ENCODE measurements at places on chromosomes 6 and 20.
A peak's percentile ranks its signal among the peaks of the same experiment; 100 is the strongest.

DNA sequence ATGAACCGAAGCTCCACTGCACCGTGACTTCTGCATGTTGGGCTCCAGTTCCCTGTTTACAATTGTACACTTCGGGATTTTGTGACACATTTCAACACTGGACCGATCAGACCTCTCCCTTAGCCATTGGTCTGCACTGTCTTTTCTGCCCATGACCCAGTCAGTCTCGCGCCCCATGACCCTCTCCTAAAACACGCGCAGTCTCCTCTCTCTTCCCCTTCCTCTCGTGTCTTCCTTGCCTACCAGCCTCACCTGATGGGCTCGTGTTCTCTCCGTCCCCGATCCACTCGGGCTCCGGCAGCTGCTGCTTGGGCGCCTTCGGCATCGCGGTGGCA is 535 bp upstream of the ABCF1 start:
- H3K36me3 ChIP-seq = no peaks in the 10 kb centered on the region
- H3K27ac ChIP-seq = peak overlapping the region; percentile 85
- H3K4me1 ChIP-seq = peaks cover 37% of the 10 kb centered on the region
- H3K4me3 ChIP-seq = peak overlapping the region; percentile 72
- no peaks in the 10 kb centered on the region for H3K27me3 ChIP-seq

DNA sequence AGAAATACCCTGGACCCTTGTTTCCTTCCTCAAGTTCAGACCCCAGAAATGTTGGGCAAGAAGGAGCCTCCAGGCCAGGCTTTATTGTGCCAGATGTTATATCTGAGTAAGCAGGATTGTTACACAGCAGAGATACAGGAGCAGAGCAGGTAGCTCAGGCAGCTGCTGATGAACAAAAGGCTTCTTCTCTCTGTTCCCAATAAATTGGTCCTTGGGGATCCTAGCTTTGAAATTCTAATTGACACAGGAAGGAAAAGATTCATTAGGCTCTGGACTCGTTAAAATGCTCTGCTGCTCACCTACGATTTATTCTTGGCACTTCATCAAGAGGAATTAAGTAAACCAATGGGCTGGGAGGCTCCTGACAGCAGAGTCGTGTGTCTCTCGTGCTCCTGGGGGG is 54.2 kb downstream of the RALY start:
- no peak overlapping the region for H3K27ac ChIP-seq
- no peaks in the 10 kb centered on the region for H3K36me3 ChIP-seq
- H3K27me3 ChIP-seq = no peaks in the 10 kb centered on the region
- H3K4me1 ChIP-seq = peaks cover 3% of the 10 kb centered on the region
- DNase-seq = no peak
- no peak overlapping the region for H3K4me3 ChIP-seq

GRCh38 chr6:21555197-21555596 is 38.4 kb upstream of the SOX4 start:
- no peaks in the 10 kb centered on the region for H3K4me1 ChIP-seq
- no peaks in the 10 kb centered on the region for H3K27me3 ChIP-seq
- H3K4me3 ChIP-seq = no peak overlapping the region
- DNase-seq = no peak

- no peaks in the 10 kb centered on the region for H3K36me3 ChIP-seq
- H3K4me1 ChIP-seq = no peaks in the 10 kb centered on the region
- no peaks in the 10 kb centered on the region for H3K27me3 ChIP-seq
- DNase-seq = no peak
- no peak overlapping the region for H3K27ac ChIP-seq
These were observed 465.9 kb downstream of the KIF16B start for GRCh38 chr20:16107172-16107870.

DNA sequence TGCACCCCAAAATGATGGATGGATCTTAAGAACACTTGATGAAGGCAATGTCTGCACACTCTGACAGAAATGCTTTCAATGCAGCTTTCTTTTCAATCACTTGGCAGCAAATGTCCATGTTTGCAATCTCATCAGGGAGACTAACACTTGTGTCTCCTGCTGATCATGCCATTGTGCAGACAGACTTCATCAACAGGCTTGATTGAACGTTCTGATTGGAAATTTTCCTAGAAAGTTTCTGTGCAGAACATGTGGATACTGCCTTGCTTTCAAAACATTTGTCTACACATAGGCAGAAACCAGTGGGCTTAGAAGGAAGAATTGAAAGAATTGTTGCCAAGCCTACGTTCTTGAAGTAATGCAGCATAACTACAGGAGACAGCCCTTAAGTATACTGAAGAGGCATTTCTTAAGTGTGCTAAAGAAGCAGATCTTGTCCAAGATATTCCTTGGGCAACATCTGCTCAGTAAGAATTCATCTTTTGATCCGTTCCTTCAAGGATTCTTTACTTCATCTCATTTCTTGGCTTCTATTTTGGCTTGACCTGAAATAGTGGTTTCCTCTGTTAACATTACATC is 120.4 kb upstream of the PLCB4 start:
- H3K4me1 ChIP-seq = no peaks in the 10 kb centered on the region
- no peaks in the 10 kb centered on the region for H3K36me3 ChIP-seq
- H3K27me3 ChIP-seq = no peaks in the 10 kb centered on the region
- H3K4me3 ChIP-seq = no peak overlapping the region
- DNase-seq = no peak

- H3K27ac ChIP-seq = no peak overlapping the region
- DNase-seq = no peak
- no peaks in the 10 kb centered on the region for H3K4me1 ChIP-seq
- no peaks in the 10 kb centered on the region for H3K27me3 ChIP-seq
- no peak overlapping the region for H3K4me3 ChIP-seq
These were observed 1269.6 kb upstream of the CITED2 start for GRCh38 chr6:140644017-140644416.

DNA sequence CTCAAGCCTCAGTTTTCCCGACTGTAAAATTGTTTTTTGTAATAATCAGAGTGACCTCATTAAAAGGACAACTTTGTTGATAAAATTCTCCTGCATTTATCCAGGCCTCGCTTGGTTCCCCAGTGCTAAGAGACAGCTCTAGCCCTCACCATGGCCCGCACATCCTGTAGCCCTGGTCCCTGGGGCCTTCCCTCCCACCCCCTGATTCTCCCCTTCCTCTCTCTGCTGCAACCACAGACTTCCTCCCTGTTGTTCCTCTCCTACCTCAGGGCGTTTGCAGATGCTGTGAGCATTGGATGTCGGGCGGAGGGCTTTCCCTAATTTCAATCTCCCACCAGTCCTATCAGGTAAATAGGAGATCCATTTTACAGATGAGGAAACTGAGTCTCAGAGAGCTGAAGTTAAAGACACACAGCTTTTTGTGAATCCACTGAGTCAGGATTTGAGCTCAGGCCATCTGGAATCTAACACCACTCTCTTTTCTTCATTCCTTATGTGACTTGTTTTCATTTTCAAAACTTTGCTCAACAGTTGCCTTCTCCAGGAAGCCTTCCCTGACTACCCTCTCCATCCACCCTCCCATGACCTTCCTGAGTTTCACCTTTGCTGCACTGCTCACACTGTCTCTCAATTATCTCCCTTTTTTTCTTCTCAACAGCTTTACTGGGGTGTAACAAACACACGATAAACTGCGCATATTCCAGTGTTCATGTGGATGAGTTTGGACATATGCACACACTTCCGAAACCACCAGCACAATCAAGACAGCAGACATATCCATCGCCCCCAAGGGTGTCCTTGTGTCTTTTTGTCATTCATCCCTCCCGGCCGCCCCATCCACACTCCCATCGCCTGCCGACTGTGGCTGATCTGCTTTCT is 107.1 kb downstream of the CEBPB start:
- H3K27me3 ChIP-seq = no peaks in the 10 kb centered on the region
- no peak overlapping the region for H3K4me3 ChIP-seq
- DNase-seq = no peak
- no peaks in the 10 kb centered on the region for H3K36me3 ChIP-seq
- H3K27ac ChIP-seq = no peak overlapping the region
- H3K4me1 ChIP-seq = peaks cover 19% of the 10 kb centered on the region

DNA sequence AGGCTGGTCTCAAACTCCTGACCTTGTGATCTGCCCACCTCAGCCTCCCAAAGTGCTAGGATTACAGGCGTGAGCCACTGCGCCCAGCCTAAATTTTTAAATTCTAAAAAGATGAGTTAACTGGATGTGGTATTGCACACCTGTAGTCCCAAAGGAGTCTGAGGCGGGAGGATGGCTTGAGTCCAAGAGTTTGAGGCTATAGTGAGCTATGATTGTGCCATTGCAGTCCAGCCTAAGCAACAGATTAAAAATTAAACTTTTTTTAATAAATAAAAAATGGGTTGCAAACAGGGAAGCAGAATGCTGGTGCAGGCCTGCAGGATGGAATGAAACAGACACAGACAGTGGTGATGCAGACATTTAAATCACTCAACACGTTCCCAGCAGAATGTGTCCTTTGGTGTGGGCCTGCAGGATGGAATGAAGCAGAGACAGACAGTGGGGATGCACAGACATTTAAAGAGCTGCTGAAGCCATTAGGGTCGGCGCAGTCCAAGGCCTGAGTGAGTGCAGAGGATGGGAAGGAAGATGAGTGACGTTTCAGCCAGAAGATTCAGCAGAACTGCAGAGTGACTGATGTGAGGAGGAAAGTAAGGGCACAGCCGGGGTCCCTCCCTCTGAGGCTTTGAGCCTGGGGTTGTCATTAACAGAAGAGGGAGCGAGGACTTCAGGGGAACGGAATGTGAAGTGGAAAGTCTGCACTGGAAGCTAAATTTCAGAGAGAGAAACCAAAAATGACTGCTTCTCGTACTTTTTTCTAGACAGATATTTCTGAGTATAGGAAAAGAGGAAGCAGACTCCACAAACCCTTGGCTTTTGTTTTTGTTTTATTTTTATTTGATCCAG is 117.5 kb downstream of the RIN2 start:
- H3K27me3 ChIP-seq = no peaks in the 10 kb centered on the region
- H3K4me1 ChIP-seq = no peaks in the 10 kb centered on the region
- peak overlapping the region; percentile 22 for H3K27ac ChIP-seq
- no peak for DNase-seq
- no peak overlapping the region for H3K4me3 ChIP-seq
- H3K36me3 ChIP-seq = peaks cover 6% of the 10 kb centered on the region

GRCh38 chr20:9837634-9838033 is 1.2 kb downstream of the PAK5 start:
- no peaks in the 10 kb centered on the region for H3K36me3 ChIP-seq
- no peak overlapping the region for H3K27ac ChIP-seq
- no peak overlapping the region for H3K4me3 ChIP-seq

- H3K36me3 ChIP-seq = no peaks in the 10 kb centered on the region
- no peak overlapping the region for H3K4me3 ChIP-seq
- H3K27ac ChIP-seq = no peak overlapping the region
- DNase-seq = no peak
- no peaks in the 10 kb centered on the region for H3K27me3 ChIP-seq
- H3K4me1 ChIP-seq = no peaks in the 10 kb centered on the region
These were observed 92.7 kb upstream of the DTNBP1 start for GRCh38 chr6:15755526-15755925.

DNA sequence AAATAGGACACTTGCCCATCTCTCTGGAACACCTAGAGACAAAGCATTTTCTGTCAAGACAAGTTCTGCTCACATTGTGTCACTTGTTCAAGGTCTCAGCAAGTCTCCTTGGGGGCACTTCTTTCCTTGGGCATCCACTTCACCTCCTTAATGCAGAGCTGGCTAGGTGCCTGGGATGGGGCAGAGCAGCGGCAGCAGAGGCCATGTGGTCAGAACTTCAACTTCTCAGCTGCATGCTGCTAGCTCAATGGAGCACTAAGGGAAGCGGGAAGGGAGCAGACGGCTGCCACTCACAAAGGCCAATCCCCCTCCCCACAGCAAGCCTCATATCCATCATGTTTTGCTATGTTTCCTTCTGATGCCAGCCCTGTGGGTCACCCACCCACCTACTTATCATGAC is 31.5 kb downstream of the NEDD9 start:
- H3K4me1 ChIP-seq = no peaks in the 10 kb centered on the region
- H3K27ac ChIP-seq = no peak overlapping the region
- no peaks in the 10 kb centered on the region for H3K27me3 ChIP-seq

DNA sequence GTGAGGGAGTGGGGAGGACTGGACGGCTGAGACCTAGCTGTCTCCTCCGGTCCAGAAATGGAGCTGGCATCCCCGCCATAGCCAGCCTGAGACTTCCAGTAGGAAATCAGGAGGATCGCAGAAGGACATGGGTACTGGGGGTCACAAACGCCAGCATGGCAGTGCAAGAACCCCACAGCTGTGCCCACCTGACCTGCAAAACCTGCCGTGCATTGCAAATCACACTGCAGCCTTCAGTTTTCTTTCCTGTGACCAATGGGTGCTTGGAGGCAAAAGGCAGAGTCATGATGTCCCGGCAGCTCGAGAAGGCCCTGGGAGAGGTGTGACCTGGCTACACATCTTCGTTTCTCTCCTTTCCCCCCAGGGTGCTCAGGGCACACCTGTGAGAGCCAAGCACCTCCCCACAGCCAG is 23.3 kb upstream of the PHACTR3 start:
- H3K4me3 ChIP-seq = no peak overlapping the region
- H3K27ac ChIP-seq = no peak overlapping the region
- no peaks in the 10 kb centered on the region for H3K4me1 ChIP-seq
- DNase-seq = no peak
- no peaks in the 10 kb centered on the region for H3K27me3 ChIP-seq

GRCh38 chr20:51432875-51433274 is 109.6 kb downstream of the NFATC2 start:
- H3K27me3 ChIP-seq = no peaks in the 10 kb centered on the region
- no peak overlapping the region for H3K4me3 ChIP-seq
- no peak for DNase-seq
- no peaks in the 10 kb centered on the region for H3K4me1 ChIP-seq

DNA sequence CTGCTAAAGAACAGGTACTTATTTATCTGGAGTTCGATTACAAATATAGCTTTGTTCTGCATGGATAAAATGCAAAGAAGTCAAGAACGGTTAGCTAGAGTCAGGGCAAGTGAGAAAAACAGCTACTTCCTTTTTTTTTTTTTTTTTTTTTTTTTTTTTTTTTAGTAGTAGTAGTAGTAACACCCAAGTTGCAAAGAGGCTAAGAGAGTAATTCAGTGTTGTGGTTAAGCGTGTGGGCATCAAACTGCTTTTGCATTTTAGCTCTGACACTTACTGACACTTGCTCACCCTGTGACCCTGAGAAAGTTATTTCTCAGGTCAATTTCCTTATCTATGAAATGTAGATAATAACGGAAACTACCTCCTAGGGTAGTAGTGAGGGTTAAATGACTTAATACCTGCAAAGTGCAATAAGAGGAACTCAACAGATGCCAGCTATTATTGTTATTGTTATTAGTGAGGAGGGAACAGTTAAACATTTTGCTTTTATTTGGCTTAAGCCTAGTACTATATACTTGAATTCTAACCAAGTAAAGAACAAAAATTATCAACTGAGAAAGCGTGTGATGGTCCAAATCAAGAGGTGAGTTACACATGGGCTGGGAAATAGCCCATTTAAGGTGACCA is 86.7 kb upstream of the BACH2 start:
- no peak for DNase-seq
- H3K27ac ChIP-seq = peak overlapping the region; percentile 40
- H3K36me3 ChIP-seq = no peaks in the 10 kb centered on the region
- no peaks in the 10 kb centered on the region for H3K27me3 ChIP-seq
- no peaks in the 10 kb centered on the region for H3K4me1 ChIP-seq

- no peaks in the 10 kb centered on the region for H3K36me3 ChIP-seq
- no peaks in the 10 kb centered on the region for H3K27me3 ChIP-seq
- no peaks in the 10 kb centered on the region for H3K4me1 ChIP-seq
- H3K4me3 ChIP-seq = no peak overlapping the region
These were observed 91.6 kb downstream of the MRPL14 start for GRCh38 chr6:44035621-44036020.

GRCh38 chr6:30041821-30042220 is 19.2 kb upstream of the POLR1H start:
- no peak overlapping the region for H3K4me3 ChIP-seq
- H3K27ac ChIP-seq = no peak overlapping the region
- no peaks in the 10 kb centered on the region for H3K27me3 ChIP-seq
- H3K36me3 ChIP-seq = no peaks in the 10 kb centered on the region
- no peak for DNase-seq
- H3K4me1 ChIP-seq = no peaks in the 10 kb centered on the region

- H3K4me1 ChIP-seq = peaks cover 6% of the 10 kb centered on the region
- H3K36me3 ChIP-seq = no peaks in the 10 kb centered on the region
- peak overlapping the region; percentile 59 for H3K27ac ChIP-seq
- DNase-seq = no peak
- peak overlapping the region; percentile 18 for H3K4me3 ChIP-seq
These were observed 53.5 kb upstream of the BTN3A2 start for GRCh38 chr6:26311385-26312095.

Measured in Peyer's patch (tissue), 4 donors.